ENCODE measurements at places on chromosomes 16 and 17.

DNA sequence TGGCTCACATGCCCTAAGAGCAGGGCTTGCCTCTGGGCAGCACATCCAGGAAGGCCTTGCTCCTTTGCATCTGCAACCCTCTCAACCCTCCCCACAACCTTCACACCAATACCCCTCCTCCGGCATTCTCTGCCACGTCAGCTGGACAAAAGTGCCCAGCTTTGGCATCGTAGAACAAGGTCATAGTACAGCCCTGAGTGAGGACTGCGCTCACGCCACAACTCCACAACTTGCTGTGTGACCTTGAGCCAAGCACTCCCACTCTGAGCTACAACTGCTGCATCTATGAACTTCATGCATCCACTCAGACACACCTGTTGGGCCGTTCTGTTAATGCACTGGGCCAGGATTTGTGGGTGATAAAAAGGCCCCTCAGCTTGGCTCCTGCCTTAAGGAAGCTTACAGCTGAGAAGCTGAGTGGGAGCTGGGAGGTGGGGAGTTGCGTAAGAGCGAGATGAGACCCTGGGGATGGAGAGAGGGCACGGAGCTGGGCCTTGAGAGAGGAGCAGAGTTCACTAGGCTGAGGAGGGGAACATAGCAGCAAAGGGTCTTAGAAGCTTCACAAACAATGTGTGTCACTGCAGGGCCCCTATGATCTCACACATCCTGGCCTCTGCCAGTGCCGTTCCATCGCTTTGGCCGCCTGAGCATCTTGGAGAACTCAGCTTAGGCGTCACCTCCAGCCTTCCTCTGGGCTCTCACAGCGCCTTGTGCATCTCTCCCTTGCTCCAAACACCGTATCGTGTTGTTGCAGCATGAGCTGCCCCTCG is 8.6 kb upstream of the MRC2 start:
- DNase-seq: no peak

- DNase-seq: no peak
Observed at GRCh38 chr16:55836158-55836611, 3.3 kb upstream of the CES1 start.

- no peak for DNase-seq
Observed at GRCh38 chr16:50547340-50548124, 664 bp upstream of the NKD1 start.

GRCh38 chr17:14334276-14334840 is 33.5 kb downstream of the HS3ST3B1 start:
- no peak for DNase-seq

- peak; percentile 43 for DNase-seq
Observed at GRCh38 chr16:12330946-12331345, 354.4 kb downstream of the SNX29 start.

- DNase-seq: no peak
Observed at GRCh38 chr17:71677439-71677838, 443.4 kb upstream of the SOX9 start.

DNA sequence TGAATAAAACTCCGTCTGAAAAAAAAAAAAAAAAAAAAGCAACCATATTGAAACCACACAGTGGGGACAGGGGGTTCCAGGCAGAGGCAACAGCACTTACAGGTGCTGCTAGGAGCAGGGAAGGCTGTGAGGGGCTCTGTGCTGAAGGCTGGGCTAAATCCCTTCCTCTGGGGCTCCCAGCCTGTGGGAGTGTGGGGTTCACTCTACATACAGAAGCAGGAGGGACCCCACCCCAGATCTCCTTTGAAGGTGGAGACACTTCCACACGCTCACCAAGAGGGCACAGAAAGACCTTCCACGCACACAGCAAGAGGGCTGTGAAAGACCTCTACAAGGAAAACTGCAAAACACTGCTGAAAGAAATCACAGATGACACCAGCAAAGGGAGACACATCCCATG is 53.9 kb downstream of the USP22 start:
- no peak for DNase-seq

- DNase-seq: no peak
Observed at GRCh38 chr16:3745751-3746355, 28.5 kb upstream of the TRAP1 start.

DNA sequence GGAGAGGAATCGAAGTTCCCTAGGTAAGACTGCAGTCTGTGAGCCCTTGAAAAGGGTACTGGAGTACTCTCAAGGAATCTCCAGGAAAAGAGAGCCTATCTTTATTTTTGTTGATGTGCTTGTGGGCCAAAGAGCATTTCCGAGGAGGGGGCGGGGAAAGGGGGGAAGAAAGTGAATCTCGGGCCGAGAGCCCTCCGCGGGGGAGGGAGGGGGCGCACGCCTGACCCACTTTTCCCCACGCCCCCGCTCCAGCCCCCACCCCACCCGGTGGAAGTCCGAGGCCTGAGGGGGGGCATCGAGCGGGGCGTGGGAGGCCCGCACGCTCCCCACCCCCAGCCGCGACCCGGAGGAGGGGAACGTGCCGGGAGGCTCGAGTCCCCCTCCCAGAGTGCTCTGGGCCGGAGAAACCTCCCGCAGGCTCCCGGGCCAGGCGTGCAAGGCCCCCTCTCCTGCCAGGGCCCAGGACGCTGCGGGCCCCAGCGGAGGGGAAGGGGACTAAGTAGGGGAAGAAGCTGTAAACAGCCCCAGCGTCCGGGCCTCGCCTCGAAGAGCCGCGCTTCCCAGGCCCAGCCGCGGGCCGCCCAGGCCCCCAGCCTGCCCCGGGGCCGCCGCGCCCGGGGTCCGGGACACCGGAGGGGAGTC is 444 bp downstream of the HELZ start:
- DNase-seq: peak; percentile 23

Data from heart left ventricle (tissue), 16 donors.